Fibroblast of the aortic adventitia (primary cell): ENCODE measurements at places on chromosomes 12 and 14. TPM values are rescaled to one million over a fixed set of nuclear protein-coding genes. Genes with fewer than 3 reads are reported as not detected.

RAD51AP1 gene
- total RNA-seq = 2.9 and 35.2 TPM in 2 replicates

PTPRO gene
- 0.57 and 3.1 TPM in 2 replicates for total RNA-seq

NAV3 gene
- 83.1 and 121 TPM in 2 replicates for total RNA-seq

CD163 gene
- total RNA-seq = not detected in 2 replicates

PDE3A gene
- 16.2 and 17.2 TPM in 2 replicates for total RNA-seq

NCKAP5L gene
- total RNA-seq = 21.6 and 27.9 TPM in 2 replicates

DBX2 gene
- 0.08 and 0.72 TPM in 2 replicates for total RNA-seq

GUCY2C gene
- total RNA-seq = not detected in 2 replicates

KERA gene
- total RNA-seq = not detected in 2 replicates

ASIC1 gene
- 4.9 and 5.2 TPM in 2 replicates for total RNA-seq

FOXN4 gene
- total RNA-seq = not detected in 2 replicates

INHBC gene
- not detected in 2 replicates for total RNA-seq

OR4E2 gene
- total RNA-seq = 0.33 TPM in 1 of 2 replicates, not detected in the other
